Activated CD4-positive, alpha-beta memory T cell treated with anti-CD3 and anti-CD28 coated beads for 36 hours (primary cell): ENCODE measurements at places on chromosomes 3 and 15.
A peak's percentile ranks its signal among the peaks of the same experiment; 100 is the strongest.

DNA sequence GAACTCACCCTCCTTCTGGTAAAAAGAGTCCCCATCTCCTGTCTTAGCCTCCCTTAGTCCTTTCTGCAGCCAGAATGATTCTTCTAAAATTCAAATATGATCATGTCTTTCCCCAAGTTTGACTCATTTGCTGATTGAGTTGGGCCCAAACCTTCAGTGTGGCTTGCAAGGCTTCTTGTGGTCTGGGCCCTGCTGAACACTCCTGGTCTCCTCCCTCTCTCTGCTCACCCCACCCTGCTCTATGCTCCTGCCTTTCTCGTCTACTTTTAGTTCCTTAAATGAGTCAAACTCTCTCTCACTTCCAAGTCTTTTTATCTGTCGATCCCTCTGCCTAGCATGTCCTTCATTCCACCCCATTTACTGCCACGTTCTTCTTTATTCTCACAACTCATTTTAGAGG is 72.6 kb downstream of the CCR1 start:
- no peak for DNase-seq

GRCh38 chr3:99246010-99246654 is 344.6 kb upstream of the DCBLD2 start:
- DNase-seq: no peak

DNA sequence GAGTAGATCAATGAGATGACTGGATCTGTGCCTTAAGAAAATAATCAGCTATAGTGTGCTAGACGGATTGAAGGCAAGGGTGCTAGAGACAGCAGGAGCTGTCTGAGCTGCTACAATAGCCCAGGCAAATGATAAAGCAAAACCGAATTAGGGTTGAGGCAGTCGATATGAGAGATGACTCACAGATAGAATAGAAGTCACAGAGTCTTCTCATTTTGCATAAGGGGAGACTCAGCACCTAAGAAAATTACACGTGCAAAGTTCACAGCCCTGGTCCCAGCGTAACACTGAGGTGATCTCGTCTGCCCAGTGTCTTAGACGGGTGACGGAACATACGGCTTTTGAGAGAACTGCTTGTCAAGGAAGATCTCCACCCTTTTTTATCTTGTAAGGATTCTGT is 11.6 kb downstream of the LPP start:
- DNase-seq: peak; percentile 67

GRCh38 chr15:36884936-36885635 is 215.3 kb downstream of the MEIS2 start:
- no peak for DNase-seq

GRCh38 chr3:126961791-126962461 is 21.0 kb upstream of the PLXNA1 start:
- DNase-seq: no peak

GRCh38 chr15:67142092-67142766 is 76.8 kb downstream of the SMAD3 start:
- DNase-seq: no peak

- DNase-seq: no peak
Observed at GRCh38 chr3:126167566-126167965, 12.8 kb downstream of the ALDH1L1 start.

DNA sequence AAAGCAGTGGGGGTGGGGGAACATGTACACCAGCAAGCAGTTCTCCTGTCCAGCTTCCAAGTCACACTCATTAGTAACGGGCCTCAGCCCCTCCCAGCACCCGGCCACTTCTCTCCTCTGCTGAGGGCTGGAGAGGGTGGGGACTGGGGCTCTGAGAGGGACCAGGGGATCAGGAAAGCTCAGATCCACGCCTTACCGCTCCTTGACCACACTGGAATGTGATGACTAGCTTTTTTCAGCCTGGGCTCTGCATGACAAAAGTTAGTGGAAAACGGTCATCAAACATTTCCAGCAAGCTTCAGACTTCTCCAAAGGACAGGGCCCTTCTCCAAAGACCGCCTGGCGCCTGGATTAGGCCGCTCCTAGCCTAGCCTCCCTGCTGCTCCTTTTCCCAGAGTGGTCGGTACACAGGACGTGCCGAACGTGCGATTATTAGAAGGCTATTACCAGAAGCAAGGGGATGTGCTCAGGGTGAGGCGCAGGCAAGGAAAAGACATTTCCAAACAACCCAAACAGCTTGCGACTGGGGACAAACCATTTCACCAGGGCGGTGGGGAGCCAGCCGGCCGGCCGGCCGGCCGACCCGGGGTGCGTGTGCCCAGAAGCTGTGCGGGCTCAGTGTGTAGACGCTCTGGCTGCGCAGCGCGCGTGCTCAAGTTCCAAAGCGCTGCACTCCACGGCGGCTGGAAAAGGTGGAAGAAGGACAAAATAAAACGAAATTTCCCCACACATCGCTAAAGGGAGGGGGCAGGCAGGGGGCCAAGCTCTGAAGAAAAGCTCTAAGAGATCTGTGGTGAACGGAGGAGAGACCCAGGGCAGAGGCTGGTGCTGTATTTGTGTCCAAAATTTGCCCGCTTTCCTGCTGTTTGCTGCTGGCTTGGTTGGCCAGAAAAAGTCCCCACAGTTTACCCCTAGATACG is 51.0 kb upstream of the SSR3 start:
- no peak for DNase-seq

- no peak for DNase-seq
Observed at GRCh38 chr3:27644941-27645340, 77.2 kb downstream of the EOMES start.
